EL (cell line): ENCODE measurements at places on chromosomes 11 and 22.

DNA sequence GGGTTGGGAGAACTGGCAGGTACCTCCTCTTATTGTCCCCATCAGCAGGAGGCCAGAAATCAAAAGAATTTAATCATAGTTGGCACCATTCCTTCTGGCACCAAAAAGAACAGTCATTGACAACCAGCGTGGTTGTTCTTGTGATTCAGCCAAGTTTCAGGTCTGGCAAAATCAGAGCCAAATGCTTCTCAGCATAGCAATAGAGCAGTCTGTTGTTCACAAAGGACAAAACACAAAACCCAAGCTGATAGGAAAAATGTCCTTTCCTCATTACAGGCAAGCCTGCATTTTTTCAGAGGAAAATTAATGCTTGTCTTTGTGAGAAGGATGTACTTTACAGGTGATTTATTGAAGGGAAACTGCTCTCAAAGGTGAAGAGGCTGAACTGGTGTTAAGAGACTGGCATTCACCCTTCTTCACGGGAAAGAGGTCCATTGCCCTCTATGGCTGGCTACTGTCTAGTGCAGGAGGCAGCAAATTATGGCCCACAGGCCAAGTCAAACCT, 241.8 kb upstream of the ARHGAP42 start:
- no peak for DNase-seq

DNA sequence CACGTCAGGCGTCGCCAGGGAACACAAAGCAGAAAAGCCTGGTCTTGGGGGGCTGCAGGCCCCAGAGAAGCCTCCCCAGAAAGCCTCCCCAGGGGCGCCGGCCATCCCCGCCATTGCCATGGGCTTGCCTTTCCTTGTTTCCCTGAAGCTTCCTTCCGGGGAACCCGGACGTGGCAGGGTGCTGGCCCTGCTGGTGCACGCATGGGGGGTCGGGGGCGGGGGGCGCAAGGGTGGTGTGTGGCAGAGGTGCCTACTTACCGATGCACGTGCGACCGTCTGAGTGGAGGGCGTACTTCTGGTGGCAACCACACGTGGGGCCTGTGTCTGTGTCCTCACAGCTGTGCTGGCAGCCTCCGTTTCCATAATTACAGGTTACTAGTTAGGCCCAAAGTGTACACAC, 71.0 kb upstream of the TTLL12 start:
- no peak for DNase-seq

GRCh38 chr11:105298174-105298573, 158.6 kb upstream of the CARD18 start:
- peak; percentile 4 for DNase-seq

DNA sequence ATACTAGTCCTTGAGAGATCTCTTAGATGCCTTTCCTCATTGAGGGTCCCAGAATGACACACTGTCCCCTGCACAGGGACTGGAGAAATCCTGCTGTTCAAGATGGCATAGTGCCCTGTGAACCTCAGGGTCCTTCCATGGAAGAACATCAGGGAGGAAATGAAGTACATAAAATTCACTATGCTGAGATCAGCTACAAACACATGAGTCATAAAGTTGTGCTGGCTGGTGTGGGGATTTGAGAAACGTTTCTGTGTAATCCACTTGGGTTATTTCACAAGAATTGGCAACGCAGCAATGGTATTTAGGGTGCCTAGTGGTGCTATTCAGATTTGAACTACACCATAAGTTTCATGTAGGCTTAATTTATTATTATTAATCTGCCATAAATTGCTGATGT, 174.4 kb downstream of the MAML2 start:
- peak; percentile 91 for DNase-seq

- no peak for DNase-seq
Measured at GRCh38 chr11:3949125-3949524, 93.7 kb downstream of the STIM1 start.

- DNase-seq = no peak
Measured at GRCh38 chr11:19614370-19614940, 98.2 kb upstream of the NAV2 start.

DNA sequence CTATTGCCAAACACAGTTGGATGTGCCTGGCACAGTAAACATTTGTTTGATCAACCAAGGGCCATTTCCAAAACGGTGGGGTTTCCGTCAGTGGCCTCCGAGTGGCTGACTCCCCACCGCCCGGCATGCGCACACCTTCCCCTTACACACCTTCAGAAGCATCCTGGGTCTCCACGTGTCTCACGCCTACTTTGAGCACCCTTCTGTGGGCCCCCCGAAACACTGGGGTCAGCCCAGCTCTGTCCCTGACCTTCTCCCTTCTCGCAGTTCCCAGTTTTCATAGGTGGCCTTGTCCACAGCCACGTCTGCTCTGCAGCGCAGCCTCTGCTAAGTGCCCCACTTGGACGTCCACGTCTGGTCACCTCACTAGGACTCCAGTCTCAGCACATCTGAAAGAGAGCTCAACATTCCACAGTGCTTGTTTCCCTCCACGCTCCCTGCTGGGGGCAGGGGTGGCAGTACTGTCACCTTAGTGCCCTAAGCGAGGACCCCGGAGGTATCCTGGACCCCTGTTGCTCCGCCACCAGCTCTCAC, 13.2 kb upstream of the SHANK2 start:
- DNase-seq = no peak

DNA sequence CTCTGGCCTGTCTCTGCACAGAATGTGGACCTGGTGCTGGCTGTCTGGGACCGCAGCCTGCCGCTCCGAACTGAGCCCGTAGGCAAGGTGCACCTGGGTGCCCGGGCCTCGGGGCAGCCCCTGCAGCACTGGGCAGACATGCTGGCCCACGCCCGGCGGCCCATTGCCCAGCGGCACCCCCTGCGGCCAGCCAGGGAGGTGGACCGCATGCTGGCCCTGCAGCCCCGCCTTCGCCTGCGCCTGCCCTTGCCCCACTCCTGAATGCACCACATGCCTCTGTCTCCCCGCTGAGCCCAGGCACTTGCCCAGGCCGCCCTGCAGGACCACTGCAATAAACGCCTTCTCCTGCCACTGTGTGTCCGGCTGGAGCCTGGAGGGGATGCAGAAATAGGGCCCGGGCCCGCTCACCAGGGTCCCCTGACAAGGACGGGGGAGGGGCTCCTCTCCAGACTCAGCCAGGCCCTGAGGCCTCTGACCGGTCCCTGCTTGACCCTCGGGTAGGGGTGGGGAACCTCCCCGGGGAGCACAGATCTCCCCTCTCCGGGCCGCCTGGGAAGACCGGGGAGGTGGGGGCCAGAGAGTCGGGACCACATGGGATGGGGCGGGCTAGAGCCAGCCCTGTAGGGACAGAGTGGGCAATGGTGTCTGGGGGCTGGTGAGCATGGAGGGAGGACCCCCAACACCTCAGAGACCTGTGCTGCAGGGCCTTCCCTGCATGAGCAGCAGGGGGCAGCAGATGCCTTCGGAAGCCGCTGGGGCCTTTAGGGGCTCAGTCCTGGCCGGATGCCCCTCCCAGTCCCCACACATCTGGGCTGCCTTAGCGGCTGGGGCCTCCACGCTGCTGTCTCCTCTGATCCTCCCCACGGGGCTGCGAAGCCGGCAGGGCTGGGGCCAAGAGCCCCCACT, 1.4 kb upstream of the TNNI2 start:
- DNase-seq = peak; percentile 55

GRCh38 chr11:76782531-76783293, 444 bp upstream of the TSKU start:
- peak; percentile 97 for DNase-seq
